Activated CD4-positive, CD25-positive, alpha-beta regulatory T cell treated with anti-CD3 and anti-CD28 coated beads, Interleukin-2, amount 50 U/mL, for 72 hours (primary cell): ENCODE measurements at places on chromosomes 1 and 21.

GRCh38 chr1:59237900-59238299 lies 59.0 kb upstream of the FGGY start:
- no peak for DNase-seq

- DNase-seq, result no peak
These were observed 12.4 kb upstream of the ZP4 start for GRCh38 chr1:237902960-237903743.

DNA sequence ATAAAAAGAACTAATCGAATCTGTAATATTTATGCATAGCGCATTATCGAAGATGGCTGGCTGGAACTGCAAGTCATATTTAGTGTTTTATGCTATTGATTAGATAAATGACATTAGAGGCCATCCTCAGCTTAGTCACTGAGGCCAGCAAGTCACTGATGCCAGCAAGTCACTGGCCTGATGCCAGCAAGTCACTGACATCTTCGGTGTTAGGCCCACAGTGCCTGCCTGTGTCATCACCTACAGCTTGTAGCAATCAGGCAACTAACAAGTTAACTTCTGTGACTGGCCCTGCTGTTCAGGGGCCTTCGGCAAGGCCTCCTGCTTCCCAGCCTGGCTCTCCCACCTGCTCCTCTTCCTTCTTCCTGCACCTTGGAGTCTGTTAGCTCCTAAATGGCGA lies 65.6 kb upstream of the SCCPDH start:
- DNase-seq, result no peak

GRCh38 chr1:190475421-190476141 lies 2.1 kb downstream of the BRINP3 start:
- DNase-seq, result no peak

GRCh38 chr1:152932170-152932811 lies 14.7 kb upstream of the SPRR5 start:
- DNase-seq, result no peak

DNA sequence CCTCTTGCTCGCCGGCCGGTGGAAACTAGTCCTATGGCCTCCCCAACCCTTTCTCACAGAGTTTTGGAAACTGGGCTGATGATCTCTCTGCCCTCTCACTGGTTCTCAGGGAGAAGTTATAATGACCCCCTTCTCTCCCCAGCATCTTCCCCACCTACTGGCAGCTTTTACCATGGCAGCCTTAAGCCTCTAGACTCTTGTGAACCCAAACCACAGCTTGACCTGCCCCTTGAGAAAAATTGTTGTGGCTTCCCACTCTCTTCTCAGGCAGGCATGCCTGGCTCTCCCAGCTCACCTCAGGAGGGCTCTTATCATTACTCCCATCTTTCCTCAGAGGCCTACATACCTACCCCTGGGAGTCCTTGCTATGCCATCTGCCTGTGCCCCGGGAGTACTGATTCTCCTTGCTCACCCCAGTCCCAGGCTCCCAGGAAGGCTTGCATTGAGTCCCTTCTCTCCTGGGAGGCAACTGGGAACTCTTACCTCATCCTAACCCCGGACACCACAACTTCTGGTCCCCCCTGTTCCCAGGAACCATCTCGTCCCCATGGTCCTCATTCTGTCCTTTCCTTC lies 1.6 kb downstream of the NSUN4 start:
- DNase-seq, result no peak

DNA sequence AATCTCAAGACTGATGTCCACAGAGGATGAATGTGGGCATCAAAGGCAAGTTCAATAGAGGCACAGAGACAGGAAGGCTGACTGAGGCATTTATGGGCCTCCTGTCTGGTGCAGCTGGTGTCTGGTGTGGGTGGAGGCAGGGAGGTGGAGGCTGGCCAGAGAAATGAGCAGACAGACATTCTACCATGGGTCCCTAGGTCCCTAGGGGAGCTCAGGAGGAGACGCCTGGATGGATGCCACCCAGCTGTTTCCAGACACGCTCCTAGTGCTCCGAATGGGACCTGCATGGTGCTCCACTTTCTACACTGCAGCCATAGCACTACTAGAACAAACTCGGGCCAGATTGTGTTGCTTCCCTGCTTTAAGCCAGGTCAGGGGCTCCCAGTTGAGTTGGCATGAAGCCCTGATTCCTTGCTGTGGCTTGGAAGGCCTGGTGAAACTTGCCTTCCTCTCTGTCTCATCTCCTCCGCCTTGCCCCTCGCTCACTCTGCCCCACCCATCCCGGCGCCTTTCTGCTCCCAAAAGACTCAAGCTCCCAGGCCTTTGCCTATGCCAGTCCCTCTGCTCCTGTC lies 25.3 kb downstream of the PADI2 start:
- DNase-seq, result no peak

DNA sequence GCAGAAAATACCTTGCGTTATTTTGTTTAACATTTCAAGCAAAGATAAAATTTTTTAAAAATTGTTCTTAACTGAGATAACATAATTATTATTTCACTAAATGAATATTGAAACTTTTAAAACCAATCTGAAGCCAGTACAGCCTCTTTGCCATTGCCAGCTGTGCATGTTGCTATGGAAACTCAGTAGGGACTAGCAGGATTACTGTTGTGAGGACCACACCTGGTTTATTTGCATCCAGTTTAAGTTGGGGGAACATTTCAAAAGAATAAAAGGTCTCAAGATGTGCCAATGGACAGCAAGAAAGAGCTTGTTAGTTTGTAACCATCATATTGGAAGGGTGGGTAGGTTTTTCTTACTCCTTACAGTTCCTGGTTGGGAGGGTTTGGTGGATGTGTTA lies 80.7 kb downstream of the POU2F1 start:
- no peak for DNase-seq

DNA sequence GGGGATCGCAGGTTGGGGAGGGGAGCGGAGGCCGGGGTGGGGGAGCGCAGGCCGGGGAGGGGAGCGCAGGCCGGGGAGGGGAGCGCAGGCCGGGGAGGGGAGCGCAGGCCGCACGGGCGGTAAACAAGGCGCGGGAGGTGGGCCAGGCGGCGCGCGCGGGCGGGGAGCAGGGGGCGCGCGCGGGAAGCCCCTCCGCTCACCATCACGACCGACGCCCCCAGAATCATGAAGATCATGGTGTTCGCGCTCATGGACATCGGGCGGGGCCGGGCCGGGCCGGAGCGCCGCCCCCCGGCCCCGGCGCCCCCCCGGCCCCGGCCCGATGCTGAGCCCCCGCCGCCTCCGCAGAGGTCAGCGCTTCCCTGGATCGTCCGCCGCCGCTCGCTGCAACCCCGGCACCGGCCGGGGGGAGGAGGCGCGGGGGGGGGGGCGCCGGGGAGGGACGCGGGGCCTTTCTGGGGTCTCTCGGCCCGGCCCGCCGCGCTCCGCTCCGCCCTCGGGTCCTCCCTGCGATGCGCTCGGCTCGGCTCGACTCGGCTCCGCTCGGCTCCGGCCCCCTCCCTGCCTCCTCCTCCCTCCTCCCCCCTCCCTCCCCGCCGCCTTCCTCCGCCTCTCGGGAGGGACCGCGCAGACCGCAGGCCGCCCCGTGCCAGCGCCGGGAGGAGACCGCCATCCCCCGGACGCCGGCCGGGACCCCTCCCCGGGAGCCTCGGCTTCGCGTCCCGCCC lies at the start of gene TMEM240:
Gene TMEM240, minus strand, starts transcription at position 535 of the 728 bp plus-strand sequence. Its CDS starts 278 bp downstream, at position 257.
- DNase-seq, result peak; percentile 49

DNA sequence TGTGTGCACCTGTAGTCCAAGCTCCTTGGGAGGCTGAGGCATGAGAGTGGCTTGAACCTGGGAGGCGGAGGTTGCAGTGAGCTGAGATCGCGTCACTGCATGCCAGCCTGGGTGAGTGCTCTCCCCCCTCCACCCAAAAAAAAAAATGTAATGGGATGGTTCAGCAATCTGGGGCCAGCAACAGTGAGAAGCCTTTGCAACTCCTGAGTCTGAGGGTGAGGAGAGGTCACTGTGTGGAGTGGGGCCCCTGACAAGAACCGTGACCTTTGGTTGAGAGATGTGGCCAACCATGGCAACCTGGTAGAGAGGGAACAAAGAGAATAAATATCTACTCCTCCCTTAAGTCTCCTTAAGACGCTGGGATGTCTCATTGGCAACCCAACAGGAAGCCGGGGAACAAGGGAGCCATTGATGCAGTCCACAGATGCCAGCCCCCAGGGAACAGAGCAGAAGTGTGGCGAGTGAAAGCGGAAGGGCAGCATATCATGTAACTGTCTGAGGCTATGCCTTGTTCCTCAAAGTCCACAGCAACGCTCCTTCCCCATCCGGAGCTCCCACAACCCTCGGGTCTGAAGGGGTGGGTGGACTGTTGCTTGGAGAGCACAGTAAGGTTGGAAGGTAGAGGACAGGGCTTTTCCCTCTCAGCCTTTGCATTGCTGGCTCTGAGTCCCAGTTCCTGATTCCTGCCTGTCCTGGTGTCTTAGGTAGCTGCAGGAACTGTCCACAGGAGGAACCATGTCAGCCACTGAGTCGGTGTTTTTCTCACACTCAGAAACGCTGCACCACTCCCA lies 8.3 kb downstream of the TRNP1 start:
- DNase-seq, result no peak

DNA sequence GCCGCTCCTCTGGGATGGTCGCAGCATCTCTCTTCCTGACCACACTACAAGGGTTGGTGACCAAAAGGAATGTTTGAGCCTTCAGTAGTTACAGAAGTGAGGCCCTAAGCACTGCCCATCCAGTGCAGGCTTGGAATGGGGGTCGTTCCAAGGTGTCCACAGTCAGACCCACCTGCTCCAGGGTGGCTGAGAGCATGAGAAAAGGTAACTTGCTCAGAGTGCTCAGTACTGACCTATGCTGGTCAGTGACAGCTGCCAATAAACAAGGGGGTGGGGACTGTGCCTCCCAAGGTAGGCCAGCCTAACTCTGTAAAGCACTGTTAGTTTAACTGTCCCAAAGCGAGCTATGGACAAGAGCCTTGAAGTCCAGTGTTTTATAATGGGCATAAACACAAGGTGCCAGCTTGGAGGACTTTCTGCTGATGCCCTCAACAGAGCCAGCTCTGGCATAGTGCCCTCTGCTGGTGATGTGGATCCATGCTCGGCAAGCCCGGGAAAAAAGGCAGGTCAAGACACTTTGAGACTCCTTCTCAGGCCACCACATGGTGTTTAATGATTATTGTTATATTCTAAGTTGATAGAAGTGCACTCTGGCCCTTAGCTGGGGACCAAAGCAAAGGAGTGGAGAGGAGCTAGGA lies 78.1 kb upstream of the DNAH14 start:
- peak; percentile 58 for DNase-seq

DNA sequence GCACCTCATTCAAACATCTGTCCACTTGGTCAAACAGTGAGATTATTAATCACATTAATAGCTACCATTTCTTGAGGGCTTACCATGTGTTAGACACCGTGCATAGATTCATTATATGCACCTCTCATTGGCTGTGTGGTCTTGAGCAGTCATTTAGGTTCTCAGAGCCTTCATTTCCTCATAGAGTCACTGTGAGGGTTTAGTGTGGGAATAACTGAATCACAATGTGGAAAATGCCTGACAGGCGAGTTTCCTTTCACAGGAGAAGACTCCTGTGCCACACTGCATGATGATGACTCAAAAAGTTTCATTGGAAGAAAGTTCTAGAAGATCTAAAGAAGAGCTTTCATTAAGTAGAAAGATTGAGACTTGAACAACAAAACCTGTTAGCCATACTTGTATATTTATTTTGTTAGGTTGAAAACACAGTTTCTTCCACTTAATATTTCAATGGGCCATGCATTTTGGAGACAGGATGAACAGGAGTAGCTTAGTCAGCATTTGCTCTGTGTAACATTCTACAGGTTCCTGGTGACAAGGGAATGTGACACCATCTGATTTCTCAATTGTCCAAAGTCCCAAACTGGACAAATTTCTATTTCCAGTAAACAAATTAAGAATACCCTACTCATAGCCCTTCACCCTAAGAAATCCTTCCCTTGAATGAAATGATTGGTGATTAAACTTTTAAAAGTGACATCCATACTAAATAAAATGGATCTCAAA lies 45.7 kb downstream of the FYB2 start:
- DNase-seq, result no peak

- DNase-seq, result no peak
These were observed 43.0 kb downstream of the PLXNA2 start for GRCh38 chr1:208201229-208201628.

DNA sequence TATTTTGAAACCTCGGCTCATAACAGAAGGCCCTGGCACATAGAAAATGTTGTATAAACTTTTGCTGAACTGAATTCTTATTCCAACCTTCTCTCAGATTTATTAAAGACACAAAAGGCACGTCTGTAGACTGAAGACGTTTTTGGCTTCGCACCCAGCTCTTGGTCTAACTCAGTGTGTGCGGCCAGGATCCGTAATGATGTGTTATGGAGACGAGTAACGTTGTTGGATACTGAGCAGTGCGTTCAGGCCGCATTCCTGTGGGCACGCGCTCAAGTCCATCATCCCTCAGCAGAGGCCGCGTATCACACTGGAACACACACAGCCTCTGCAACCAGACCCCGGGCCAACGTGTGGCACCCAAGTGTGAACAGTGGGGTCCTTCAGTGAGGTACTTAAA lies 154.8 kb upstream of the RAB4A start:
- DNase-seq, result no peak

GRCh38 chr1:13842497-13842896 lies 142.5 kb downstream of the PRDM2 start:
- no peak for DNase-seq

DNA sequence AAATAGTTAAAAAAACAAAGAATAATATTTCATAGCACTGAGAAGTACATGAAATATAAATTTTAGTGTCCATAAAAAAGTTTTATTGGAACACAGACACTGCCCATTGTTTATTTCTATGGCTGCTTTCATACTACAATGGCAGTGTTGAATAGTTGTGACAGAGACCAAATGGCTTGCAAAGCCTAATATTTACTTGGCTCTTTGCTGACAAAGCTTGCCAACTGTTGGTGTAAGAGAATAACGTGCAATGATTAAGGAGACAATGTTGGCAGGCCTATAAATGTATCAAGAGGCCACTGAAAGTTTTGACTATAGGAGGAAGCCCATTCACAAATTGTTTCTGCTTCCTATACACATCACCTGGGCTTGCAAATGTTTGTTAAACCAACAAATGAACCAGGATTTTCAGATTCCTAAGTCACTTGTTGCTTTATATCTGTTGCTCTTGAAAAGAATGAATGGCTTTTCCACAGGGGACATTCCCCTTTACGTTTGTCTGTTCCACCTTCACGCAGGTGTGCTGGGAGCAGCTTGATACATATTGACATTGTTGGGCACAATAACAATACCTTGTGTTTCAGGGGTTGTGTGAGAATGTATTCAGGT lies 5.5 kb upstream of the ST6GALNAC3 start:
- no peak for DNase-seq

- no peak for DNase-seq
These were observed 1754.2 kb downstream of the BRINP3 start for GRCh38 chr1:188723332-188724020.

GRCh38 chr21:35273333-35273732 lies 224.2 kb upstream of the RUNX1 start:
- no peak for DNase-seq

- DNase-seq, result no peak
These were observed 8.0 kb upstream of the COL6A1 start for GRCh38 chr21:45973475-45974072.

GRCh38 chr1:25577134-25577920 lies 33.9 kb downstream of the LDLRAP1 start:
- DNase-seq, result no peak
